ENCODE measurements at places on chromosomes 13 and 19.

DNA sequence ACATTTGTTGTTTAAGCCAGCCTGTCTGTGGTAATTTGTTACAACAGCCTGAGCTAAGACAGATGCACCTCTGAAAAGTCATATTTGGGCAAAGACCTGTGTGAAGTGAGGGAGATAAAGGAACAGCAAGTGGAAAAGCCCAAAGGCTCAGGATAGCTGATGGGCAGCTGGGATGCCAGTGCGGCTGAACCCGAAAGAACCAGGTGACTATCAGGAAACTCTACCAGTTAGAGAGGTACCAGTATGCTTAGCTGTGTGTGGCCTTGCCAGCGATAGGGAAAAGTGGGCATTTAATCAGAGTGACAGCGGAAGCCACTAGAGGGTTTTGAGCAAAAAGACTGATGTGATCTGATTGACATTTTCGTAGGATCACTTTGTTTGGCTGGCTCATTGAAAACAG is 764.8 kb upstream of the GPC6 start:
- DNase-seq: no peak

GRCh38 chr19:45451131-45451849 is 16.5 kb upstream of the FOSB start:
- DNase-seq: peak; percentile 73

GRCh38 chr13:75633285-75633684 is 2.8 kb upstream of the LMO7 start:
- no peak for DNase-seq

GRCh38 chr13:72180253-72180952 is 313.4 kb upstream of the DACH1 start:
- no peak for DNase-seq

- no peak for DNase-seq
These were observed 13.1 kb downstream of the NAXD start for GRCh38 chr13:110628477-110628793.

Measured in naive thymus-derived CD8-positive, alpha-beta T cell (primary cell).